Kidney tubule cell (primary cell): ENCODE measurements at places on chromosomes 7 and 10.

- DNase-seq, result no peak
Measured at GRCh38 chr10:75168275-75168674, 42.3 kb upstream of the VDAC2 start.

DNA sequence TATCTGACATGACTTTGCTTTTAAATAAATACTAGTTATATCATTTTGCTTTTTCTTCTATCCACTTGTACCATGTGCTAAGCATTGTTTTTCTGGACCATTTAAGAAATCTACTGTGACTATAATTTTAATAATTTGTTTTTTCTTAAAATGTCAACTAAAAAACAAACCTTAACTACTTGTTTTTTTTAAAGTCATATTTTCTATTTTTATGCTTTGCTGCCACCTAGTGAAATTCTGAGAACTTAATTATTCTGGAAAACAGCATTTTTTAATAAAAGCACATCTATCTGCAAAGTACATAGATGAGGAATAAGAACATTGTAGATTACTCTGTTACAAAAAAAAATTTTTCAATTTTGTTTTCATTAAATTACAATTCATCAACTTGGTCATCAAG lies 47.4 kb downstream of the ORC5 start:
- DNase-seq, result peak; percentile 23

GRCh38 chr7:24825931-24826661 lies 68.8 kb upstream of the GSDME start:
- peak; percentile 87 for DNase-seq

DNA sequence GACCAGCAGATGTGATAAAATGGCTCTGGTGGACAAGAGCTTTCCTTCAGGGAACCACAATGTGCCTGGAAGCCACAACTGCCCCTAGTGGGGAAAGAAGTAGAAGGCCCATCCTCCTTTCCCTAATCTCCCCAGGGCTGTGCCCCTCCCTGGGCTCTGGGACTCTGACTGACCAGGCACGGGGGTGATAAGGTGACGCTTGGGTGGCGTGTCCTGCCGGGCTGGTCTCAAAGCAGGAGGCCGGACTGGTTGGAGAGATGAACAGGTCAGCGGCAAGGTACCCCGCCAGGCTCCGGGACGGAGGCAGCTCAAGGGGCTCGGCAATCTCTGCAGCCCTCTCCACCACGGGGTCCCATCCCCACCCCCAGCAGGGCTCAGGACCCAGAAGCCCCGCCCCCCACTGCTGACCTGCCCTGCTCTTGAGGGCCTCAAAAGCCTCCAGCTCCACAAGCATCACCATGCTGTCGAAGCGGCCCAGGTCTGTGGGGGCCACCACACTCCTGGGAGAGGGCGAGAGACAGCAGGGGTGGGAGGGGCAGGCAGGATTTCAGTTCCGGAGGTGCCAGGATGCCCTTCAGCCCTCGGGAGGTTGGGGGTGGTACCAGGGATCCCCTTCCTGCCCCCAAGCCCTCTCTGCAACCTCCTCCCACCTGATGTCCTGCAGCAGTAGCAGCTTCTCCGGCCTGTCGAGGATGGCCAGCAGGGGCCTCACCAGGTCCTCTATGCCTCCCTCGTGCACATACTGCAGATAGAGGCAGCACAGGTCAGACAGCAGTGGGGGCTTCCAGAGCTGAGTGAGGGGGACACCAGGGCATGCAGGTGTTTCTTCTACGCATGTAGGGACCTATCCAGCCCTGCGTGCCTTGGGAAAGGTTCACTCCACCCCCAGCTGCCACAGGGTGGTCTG lies 12.2 kb downstream of the LZTS2 start:
- no peak for DNase-seq

- DNase-seq, result peak; percentile 86
Measured at GRCh38 chr10:119253433-119254174, 46.2 kb downstream of the GRK5 start.

- DNase-seq, result peak; percentile 38
Measured at GRCh38 chr7:101362334-101363195, at the start of gene COL26A1. Gene COL26A1, plus strand, starts transcription at chr7:101362875. Its CDS starts 158 bp downstream, at chr7:101363033.

DNA sequence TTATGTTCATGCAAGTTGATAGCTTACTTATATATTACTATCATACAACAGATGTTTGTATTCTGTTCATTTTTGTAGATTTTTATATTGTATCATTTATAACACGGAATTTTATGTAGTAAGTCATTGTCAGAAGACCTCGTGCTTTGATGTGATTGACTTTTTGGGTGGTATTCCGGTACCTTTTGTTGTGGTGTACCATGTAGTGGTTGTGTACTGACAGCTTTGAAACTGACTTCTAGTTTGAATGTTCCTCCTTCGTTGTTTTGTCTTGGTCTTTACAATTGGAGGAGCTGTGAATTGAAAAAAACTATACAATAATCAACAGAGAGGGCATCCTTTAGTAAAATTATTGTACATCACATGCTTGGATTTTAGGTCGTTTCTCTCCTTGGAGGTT lies 61.5 kb downstream of the WAC start:
- no peak for DNase-seq

DNA sequence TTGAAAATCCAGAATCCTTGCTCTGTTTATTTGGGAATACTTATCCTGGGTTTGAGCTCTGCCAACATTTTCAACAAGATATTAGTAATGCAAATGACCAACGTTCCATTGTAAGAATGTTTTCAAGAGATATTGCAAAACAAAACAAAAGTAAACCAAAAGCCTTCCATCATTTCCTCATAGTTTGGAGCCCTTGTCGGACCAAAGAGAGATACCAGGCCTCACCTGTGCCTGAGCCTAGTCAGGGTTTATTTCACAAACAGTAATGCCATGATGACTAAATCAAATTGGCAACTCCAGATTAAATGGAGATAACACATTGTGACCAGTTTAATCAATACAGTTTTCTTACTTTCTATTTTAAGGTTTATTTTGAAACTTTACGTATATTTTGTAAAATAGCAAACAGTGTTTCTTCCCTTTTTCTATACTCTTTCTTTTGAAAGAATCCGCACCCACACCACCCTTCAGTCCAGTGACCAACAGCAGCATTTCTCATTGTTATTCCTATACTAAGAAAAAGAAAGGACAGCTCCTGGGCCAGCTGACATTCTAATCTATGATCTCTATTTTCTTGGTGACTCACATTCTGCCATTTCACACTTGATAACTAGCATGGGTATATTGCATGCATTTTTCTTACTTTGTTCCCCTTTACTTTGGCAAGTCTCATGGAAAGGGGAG lies 168.5 kb upstream of the MEOX2 start:
- no peak for DNase-seq

GRCh38 chr7:19145434-19146115 lies 354 bp upstream of the FERD3L start:
- no peak for DNase-seq

DNA sequence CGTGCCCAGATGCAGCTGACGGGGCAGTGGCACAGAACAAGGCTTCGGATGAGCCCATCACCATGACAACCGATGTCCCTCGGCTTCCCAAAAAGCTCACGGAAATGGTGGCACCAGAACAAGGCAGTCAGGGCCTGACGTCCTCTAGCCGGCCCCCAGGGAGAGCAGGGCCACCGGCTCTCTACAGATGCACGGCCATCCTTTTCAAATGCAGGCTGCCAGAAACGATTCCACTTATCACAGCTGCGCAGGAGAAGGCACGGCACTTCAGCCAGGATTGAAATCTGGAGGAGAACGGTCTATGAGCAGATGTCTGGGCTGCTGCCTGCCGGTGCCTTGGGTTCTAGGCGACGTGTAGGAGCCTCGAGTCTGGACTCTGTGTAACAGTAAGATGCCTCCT lies 223.8 kb downstream of the ZMYND11 start:
- no peak for DNase-seq

DNA sequence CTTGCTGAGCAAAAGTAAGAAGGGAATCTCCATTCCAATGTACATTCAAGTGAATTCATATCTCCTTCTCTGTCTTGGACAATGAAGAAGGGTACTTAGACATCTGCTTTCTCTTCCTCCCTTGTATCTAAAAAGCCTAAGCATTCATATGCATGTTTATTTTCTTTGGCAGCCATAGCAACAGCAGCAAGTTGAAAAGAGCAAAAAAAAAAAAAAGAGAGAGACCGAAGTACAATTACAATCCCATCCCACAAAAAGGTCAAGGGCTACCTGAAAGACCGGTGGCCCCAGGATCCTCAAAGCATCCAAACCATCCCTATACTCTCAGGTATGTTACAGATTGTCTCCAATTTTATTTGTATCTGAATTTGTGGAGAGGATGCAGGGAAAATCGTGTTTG lies 4.1 kb downstream of the OR2F1 start:
- DNase-seq, result no peak

- no peak for DNase-seq
Measured at GRCh38 chr10:111037858-111038257, 39.0 kb upstream of the ADRA2A start.

- peak; percentile 98 for DNase-seq
Measured at GRCh38 chr7:129969881-129970446, 17.2 kb upstream of the UBE2H start.

- DNase-seq, result no peak
Measured at GRCh38 chr7:101165958-101166647, 734 bp upstream of the VGF start.

DNA sequence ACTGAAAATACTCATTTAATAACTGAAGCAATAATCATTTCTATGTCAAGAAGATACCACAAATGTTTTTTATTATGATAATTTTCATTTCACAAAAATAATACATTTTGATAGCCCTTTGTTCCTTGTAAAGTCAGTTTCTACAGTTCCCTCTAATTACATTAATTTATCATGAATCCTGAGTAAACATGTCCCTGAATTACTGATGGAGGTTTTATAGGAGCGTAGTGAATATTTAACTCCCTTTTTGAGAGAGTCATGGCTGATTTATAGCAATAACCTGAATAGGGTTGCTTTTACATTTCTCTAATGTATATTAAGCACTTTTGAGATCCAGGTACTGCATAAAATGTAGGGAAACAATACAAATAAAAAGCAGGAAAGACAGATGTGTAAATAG lies 216.0 kb upstream of the DKK1 start:
- no peak for DNase-seq

DNA sequence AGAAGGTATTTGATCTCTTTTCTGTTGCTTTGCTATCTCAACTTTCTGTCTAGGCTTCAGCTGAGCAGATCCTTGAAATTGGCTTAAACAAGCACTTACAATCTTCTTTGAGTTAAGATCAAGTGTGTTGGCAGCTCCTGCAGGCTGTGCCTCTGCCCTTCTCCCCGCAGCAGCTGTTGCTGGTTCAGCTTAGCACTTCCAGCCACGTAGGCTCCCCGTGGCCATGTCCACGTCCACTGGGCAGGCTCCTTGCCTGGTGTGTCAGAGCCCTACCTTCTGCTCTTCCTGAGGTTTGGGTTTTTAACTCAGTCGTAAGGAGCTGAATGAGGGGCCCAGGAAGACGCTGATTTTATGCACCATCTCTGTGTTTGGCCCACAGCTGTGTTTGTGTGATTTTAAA lies 47.2 kb downstream of the CAMK1D start:
- no peak for DNase-seq

DNA sequence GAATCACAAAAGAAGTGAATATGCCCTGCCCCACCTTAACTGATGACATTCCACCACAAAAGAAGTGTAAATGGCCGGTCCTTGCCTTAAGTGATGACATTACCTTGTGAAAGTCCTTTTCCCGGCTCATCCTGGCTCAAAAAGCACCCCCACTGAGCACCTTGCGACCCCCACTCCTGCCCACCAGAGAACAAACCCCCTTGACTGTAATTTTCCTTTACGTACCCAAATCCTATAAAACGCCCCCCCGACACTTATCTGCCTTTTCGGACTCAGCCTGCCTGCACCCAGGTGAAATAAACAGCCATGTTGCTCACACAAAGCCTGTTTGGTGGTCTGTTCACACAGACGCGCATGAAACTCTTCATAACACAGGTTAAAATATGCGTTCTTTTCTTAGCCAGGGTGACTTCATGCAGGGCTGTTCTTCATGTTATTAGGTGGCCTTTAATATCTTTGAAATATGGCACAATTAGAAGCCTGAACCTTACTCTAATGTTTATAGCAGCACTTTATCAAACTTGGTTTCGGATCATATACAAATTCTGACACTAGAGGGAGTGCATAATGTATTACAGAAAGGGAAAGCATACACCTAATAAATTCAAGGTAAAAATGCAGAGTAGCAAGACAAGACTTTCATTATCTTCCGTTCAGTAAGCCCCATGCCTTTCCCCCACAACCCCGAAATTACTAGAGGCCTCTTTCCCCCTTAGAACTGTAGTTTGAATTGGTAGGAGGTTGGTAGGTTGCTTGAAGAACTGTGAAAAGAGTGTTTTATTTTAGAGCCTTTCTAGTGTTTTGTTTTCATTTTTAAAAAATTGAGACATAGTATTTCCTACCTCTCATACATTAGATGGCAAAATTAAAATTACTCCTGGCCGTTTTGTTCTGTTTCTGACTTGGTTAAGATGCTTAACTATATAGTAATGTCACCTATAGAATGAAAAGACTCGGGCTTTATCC lies 117.9 kb downstream of the NPY start:
- DNase-seq, result peak; percentile 60

- no peak for DNase-seq
Measured at GRCh38 chr7:113810080-113810744, 108.6 kb downstream of the PPP1R3A start.

- no peak for DNase-seq
Measured at GRCh38 chr10:48700493-48700892, 15.8 kb downstream of the WDFY4 start.

GRCh38 chr10:121994429-121994941 lies 5.5 kb downstream of the TACC2 start:
- no peak for DNase-seq

DNA sequence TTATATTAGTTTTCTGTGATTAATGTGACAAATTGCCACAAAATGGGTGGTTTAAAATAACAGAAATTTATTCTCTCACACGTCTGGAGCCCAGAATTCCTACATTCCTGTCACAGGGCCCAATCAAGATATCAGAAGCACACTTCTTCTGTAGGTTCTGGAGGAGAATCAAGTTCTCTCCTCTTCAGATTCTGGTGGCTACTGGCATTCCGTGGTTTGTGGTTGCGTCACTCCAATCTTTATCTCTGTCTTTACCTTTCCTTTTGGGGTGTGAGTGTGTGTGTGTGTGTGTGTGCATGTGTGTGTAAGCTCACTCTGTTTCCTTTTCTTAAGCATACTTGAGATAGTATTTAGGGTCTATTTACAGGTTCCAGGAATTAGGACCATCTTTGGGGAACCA lies 115.5 kb upstream of the DKK1 start:
- DNase-seq, result no peak
